Stimulated activated CD8-positive, alpha-beta memory T cell treated with anti-CD3 and anti-CD28 coated beads, Interleukin-4, amount 100 ng/mL, for 1 hour (primary cell): ENCODE measurements at places on chromosomes 2 and 18.

DNA sequence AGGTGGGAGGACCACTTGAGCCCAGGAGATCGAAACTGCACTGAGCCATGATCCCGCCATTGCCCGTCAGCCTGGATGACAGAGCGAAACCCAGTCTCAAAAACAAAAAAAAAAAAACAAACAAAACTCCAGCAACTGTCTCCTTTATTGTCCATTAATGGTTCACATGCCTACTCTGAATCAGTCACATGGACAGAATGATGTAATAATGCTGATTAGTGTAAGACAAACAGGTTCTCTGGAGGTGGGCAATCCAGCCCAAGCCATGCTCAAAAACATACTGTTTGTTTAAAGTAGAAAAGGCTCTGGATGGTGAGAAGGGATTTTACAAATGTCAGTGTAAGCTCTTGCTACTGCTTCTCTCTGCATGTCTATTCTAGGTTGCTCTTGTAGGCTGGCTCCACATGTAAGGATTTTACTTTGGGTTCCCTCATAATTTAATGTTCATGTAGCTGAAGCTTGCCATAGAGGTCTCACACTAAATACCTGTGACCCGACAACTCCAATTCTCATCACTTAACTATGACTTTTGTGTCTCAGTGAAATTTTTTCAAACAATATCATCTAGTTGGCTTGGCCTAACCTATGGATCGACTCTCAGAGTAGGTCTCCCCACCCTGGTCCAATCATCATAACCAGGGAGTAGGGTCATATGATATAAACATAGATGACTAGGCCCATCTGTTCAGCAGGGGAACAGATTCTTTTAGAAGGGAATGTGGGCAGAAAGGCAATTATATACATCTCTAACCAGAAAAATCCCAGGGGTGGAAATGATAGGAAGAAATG is 83.9 kb upstream of the SLC39A10 start:
- DNase-seq = no peak

- DNase-seq = no peak
Measured at GRCh38 chr2:127566576-127566975, 31.1 kb downstream of the MYO7B start.

- DNase-seq = no peak
Measured at GRCh38 chr2:61443342-61444041, 27.4 kb downstream of the USP34 start.

GRCh38 chr2:64944484-64944883 is 44.7 kb upstream of the SLC1A4 start:
- no peak for DNase-seq

GRCh38 chr2:23069156-23069555 is 315.8 kb upstream of the KLHL29 start:
- no peak for DNase-seq

DNA sequence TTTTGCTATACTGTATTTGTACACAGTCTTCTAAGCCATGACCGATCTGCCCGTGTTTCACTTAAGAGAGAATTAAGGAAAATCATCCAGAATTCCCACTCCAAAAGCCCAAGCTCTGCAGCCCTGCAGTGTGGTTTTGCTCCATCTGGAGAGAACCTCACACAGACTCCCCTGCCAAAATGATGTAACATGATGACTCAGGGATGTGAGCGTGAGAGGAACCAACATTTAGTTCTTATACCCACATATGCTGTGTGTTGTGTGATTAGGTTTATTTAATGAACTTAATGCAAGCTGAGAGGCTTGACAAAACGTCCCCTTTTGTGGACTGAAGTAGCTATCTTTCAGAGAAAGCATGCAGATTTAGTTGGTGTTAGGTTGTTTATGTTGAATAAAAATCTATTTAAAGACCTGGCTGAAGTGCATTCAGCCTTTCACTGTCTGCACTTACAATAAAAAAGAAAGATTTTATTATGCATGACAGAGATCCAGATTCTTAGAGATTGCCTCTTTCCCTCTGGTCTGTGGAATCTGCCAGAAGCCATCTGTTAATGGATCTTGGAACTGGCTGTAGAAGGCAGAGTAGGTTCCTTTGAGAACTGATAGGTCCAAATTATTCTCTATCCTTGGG is 6.3 kb downstream of the RAB12 start:
- DNase-seq = no peak

GRCh38 chr2:149330127-149331022 is at the start of gene LYPD6:
TSS of gene LYPD6 (plus strand) at chr2:149330587. CDS start at chr2:149437709, 107,122 bp downstream.
- no peak for DNase-seq

GRCh38 chr2:166375736-166376487 is at the start of gene SCN9A:
TSS of gene SCN9A (minus strand) at chr2:166375944. CDS start at chr2:166311756, 64,188 bp downstream.
- DNase-seq = no peak
